ENCODE measurements at places on chromosomes 12 and 14.

GRCh38 chr12:69999561-69999960 lies 174.5 kb downstream of the MYRFL start:
- DNase-seq = no peak

DNA sequence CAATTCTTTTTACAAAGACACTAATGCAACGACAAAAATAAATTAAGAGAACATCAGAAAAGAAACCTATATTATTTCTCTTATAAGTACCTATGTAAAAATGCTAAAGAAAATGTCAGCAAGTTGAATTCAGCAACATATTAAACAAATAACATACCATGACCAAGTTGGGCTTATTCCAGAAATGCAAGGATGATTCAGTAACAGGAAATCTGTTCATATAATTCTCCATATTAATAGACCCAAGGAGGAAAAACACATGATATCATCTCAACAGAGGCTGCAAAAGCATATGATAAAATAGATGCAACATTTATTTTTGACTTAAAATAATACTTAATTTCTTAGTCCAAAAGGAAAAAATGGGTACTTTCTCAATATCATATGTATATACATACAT lies 25.1 kb upstream of the GPHB5 start:
- DNase-seq = no peak

- DNase-seq = peak; percentile 89
Observed at GRCh38 chr14:24365600-24366412, 2.2 kb upstream of the NFATC4 start.

DNA sequence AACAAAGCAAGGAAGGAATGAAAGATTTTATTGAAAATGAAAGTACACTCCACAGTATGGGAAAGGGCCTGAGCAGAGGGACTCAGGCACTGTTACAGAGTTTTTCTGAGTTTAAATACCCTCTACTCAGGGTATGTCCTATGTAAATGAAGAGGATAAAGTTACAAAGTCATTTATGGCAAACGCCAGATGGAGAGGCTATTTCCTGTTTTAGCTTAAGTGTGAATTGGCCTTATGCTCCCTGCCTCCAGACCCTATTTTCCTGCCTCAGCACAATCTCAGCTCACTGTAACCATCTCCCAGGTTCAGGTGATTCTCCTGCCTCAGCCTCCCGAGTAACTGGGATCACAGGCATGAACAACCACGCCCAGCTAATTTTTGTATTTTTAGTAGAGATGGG lies 6.8 kb upstream of the PHC1 start:
- DNase-seq = no peak

- no peak for DNase-seq
Observed at GRCh38 chr14:76720382-76720813, 40.9 kb upstream of the VASH1 start.

- no peak for DNase-seq
Observed at GRCh38 chr14:92459030-92459949, 54.3 kb upstream of the RIN3 start.

DNA sequence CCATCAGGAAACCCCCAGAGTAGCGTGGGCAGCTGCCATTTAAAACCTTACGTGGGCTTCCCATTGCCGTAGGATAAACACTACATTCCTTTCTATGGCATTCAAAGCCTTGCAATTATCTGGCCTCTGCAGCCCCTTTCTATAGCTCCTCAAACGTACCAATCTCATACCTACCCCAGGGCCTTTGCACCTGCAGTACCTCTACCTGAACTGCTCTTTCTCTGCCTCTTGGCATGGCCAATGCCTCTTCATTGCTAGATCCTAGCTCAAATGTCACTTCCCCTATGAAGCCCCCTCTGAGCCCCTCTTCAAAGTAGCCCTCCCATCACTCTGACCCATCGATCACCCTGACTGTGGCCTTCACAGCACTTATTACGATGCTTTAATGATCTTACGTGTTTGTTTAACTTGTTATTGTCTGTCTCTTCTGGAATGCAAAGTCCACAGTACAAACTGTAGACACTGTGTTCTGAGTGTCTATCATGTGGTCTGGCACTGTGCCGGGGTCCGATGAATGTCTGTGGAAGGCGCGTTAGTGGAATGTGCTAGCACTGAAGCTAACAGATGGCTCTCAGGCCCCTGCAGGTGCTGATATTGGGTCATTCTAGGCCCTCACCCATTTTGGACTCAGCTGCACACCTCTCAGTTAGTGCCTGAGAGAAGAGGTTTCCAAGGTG lies 157.3 kb upstream of the NOS1 start:
- DNase-seq = no peak

DNA sequence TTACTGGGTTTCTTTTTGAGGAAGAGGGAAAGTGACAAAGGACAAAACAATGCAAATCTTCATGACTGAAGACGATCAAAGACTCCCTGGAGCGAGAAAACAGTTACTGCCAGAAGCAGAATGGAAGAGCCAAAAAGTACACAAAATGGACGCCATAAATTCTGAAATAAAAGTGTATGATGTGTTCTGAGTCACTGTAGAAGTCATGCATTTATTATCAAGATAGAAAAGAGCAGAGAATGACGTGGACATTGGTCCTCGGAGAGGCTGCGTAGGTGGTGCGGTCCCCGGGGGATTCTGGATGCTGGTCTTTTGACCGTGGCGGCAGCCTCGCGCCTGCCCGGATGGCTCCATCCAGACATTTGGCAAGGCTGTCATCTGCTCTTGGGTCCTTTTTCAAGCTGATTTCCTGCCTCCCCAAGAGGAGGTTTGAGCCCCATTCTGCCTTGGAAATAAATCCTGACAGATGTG lies 52.8 kb downstream of the C14orf132 start:
- DNase-seq = no peak

DNA sequence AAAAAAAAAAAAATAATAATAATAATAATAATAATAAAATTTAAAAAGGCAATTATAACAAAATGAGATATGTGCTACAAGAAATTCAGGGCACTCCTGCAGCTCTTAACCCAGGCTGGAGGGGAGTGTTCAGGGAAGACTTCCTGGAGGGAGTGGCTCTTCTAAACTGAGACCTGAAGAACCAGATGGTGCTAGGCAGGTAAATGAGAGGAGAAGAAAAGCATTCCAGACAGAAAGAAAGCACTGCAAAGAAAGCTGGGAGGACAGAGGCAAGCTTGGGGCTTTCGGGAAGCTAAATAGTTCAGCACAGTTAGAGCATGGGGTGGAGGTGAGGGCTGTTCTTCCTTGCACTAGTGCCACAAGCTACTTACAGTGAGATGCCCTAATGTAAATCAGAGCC lies 9.9 kb upstream of the SRSF9 start:
- no peak for DNase-seq

DNA sequence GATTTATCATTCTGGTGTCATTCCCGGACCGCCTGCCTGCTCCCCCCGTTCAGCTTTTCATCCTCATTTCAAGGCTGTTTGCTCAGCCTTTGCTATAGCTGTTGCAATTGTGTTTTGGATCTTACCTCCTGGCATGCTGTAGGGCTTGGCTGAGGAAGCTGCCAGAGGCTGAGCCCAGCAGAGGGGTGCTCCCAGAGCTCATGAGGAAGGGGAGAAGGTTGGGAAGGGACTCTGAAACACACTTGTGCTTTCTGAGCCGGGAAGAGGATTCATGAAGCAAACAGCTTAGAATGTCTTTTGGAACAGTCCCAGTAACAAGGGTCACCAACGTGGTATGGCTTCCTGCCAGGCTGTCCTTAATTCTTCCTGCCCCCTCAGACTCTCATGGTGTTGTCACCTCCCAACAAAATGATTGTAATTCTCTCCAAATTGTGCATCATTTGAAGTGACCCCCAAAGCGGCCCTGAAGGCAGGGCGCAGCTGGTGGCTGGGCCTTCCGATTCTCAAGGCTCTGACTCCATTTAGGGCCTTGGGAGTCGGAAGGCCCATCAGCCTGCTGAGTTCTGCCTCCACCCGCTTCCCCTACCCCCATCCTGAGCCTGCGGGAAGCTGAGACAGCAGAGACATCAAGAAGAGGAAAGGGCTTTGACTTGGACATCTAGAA lies 111.9 kb upstream of the ARHGAP5 start:
- DNase-seq = no peak

DNA sequence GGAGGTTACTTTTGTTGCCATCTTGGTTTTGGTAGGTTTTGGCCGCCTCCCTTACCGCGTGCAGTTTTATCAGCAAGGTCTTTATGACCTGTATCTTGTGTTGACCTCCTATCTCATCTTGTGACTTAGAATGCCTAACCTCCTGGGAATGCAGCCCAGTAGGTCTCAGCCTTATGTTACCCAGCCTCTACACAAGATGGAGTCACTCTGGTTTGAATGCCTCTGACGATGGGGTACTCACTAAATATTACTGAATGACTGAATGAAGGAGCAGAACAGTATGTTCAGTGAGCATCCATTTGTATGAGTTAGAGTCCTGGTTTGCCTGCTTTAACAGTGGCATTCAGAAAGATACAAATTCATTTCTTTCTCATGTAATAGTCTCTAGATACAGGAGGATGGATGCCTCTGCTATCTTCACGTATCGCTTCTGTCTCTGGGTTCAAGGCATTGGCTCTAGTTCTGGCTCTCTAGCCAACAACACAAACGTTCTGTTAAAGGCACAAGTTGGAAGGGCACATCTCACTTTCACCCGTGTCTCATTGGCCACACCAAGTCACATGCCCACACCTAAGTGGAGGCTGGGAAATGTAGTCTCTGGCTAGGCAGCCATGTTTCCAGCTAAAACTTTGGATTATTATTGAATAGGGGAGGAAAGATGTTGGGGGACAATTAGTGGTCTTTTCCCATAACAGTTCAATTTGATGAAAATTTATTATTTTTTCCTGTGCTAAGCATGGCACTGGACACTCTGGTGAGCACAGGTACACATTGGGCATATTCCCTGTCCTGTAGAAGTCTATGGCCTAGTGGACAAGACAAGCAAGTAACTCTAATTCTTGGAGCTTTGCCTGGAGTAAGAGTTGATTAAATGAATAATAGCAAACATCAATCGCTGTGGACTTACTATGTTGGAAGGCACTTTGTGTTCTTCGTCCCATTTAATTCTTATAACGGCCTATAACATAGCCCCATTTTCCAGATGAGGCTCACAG lies 75.2 kb upstream of the RPH3A start:
- DNase-seq = peak; percentile 15

- no peak for DNase-seq
Observed at GRCh38 chr12:96108321-96108720, 72.9 kb upstream of the LTA4H start.

DNA sequence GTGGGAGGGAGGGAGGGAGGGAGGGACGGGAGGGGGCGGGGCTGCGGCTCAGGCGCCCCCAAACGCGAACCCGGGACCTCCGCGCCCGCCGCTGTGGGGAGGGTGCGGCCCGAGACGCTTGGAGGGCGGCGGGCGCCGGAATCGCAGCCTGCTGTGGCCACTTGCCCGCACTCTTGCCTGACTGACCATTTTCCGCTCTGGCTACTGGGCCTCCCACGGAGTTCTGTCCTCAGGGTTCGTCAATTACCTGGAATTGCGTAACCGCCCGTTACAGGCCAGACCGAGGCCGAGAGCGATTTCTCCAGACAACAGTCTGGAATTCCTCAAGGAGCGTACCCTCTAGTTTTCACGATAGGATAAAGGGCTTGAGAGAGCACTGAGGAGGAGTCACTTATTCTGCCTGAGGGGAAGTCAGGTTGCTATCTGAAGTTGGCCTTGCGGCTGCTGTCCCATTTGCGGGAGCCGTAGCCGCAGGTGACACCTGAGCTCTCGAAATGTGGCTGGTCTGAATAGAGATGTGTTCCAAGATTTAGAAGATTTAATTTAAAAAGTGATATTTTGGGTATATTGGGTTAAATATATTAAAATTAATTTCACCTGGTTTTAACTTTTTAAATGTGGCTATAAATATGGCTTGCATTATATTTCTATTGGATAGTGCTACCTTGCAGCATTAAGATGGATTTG lies 446 bp upstream of the ZNF641 start:
- DNase-seq = no peak

DNA sequence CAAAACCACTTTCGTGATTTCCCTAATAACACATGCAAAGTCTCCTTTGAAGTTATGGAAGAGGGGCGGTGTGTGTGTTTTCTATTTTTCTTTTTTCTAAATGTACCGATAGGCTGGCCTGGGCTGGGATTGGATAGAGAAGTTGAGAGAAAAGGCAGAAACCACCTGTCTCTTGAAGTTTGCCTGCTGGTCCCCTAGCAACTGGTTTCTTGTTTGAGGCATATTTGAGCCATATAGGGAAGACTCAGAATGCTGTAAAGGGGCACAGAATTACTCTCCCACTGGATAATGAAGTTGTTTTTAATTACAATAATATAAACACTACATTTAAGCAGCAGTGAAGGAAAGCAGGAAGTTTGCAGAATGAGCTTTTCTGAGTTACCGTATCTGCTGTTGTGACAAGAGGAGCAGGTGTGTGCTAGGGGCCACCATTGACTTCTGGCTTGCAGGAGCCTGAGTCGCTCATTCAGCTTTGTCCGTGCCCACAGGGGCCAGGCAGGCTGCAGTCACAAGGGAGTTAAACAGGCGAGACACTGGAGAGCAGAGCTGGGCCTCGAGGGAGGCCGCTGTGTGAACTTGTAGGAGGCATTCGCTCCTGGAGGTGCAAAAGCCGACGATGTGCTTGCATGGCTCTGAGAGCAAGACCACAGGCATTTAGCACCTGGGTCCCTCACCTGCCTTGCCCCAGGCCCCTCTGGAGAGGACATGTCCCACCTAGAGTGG lies 173.8 kb upstream of the RGS6 start:
- DNase-seq = no peak

GRCh38 chr12:79019672-79020071 lies 155.1 kb downstream of the SYT1 start:
- DNase-seq = no peak

DNA sequence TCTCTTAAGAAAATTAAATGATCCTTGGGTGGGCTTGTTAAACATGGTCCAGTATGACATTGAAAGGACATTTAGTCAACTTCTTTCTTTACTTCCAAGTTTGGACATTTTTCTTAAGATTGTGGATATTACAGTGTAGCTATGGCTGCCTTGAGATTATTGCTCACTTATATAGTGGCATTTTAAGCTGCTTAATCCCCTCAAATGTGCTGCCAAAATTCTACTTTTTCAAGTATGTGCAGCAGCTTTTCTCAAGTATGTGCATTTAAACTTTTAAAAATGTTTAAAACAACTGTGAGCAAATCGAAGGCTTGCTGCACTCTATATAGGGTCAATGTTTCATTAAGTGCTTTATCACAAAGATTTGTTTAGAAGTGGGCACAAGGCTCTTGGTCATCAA lies 7.4 kb downstream of the TXNRD1 start:
- DNase-seq = no peak

- no peak for DNase-seq
Observed at GRCh38 chr12:54622463-54623183, 12.1 kb downstream of the LACRT start.

DNA sequence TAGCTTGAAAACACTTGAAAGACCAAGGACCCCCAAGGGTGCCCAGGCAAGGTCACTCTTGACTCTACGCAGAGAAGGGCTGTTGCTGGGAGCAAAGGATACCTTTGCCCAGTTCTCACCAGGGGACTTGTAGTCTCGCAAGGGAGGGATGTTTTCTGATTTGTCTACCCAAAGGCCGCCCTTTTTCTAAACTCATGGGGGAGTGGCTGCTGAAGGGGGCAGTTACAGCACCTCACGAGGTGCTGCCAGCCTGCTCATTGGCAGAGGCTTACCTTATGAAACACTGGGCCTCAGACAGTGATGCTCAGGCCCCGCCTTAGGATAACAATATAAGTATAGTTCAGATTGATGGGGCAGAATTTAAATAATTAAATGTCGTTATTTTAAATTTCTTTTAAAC lies 107.0 kb downstream of the ETV6 start:
- DNase-seq = no peak

Measured in erythroblast (primary cell).